ENCODE measurements at places on chromosomes 6 and 20.

- DNase-seq: no peak
These were observed 21.7 kb downstream of the ELOVL5 start for GRCh38 chr6:53327017-53327395.

- DNase-seq: no peak
These were observed 85.3 kb upstream of the HIVEP1 start for GRCh38 chr6:11926594-11927407.

DNA sequence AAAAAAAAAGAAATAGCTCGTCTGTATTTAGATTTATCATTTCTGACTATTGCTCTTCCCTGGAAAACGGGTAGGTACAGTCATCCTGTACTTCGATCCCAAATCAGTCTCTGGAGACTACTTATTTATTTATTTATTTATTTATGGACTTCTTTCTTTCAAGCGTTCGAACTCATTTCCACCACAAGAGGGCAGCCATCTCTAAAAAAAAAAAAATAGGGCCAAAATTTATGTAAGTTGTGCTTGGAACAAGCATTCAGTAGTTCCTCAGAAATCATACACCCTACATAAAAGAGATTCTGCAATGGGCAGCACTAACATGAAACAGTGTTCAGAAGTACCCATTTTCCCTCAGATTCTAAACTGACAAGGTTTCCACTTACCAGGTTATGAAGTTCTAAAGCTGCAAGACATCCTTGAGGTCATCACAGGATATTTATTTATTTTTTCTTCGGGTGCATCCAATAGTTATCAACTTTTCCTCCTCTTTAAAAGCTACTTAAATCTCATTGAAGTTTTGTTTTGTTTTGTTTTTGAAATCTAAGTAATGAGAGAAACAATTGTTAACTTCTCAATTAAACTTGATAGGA is 1.9 kb upstream of the BMP2 start:
- DNase-seq: no peak

- no peak for DNase-seq
These were observed 60.7 kb upstream of the FNDC1 start for GRCh38 chr6:159108426-159108985.

DNA sequence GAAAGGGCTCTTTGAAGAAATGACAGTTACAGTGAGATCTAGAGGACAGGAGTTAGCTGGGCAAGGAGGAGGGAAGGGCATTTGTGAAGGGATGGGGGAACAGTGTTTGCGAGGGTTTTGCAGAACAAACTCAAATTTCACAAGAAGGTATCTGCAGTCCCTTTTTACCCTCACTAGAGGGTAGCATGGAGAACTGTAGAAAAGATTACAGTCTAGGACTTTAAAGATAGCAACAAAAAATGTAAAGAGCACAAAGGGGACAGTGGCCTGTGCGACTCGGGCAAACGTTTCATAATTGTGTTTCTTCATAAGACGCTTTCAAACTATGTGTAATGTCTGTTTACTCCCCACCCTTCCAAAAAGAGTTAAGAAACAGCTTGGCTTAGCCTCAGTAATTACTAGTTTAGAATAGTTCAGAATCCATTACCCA is 21.2 kb upstream of the ASXL1 start:
- no peak for DNase-seq

Measured in retinal pigment epithelial cell (primary cell).